ENCODE measurements at places on chromosomes 5 and 9.

DNA sequence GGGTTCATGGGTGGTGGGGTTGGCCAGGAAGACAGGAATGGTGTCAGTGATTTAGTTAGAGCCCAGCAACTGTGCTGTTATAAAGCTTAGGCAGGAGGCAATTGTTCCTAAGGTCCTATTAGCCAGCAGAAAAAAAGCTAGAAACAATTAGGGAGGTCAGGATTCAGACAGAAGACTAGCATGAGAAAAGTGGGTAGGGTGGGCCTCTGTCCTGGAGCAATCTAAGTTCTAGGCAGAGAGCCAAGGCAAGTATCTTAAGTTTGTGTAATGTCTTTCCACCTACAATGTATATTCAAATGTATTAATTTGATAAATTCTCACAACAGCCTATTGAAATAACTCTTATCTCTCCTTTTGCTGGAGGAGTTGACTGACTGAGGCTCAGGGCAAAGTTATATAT lies 6.1 kb upstream of the ZFAND5 start:
- no peak overlapping the region for H3K27ac ChIP-seq
- H3K4me1 ChIP-seq = peaks cover 7% of the 10 kb centered on the region
- no peaks in the 10 kb centered on the region for H3K27me3 ChIP-seq
- H3K4me3 ChIP-seq = no peak overlapping the region

DNA sequence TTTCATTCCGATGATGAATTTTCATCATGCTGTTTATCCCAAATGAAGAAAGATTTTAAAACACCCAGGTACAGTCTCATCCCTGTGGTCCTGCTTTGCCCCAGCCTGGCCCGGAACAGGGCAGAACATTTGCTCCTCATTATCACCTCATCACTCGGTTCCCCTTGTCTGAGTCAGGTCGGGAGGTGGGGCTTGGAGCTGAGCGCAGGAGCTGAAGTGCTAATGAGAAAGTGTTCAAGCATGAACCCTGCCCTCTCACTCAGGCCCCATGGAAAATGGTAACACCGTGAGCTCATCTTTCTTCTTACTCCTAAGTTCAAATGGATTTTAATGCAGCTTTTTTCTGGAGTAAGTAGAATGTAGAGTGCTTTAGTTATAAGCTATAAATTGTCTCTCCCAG lies 466.2 kb downstream of the KDM4C start:
- no peak overlapping the region for H3K4me3 ChIP-seq
- DNase-seq = no peak
- H3K27me3 ChIP-seq = no peaks in the 10 kb centered on the region
- no peaks in the 10 kb centered on the region for H3K36me3 ChIP-seq

DNA sequence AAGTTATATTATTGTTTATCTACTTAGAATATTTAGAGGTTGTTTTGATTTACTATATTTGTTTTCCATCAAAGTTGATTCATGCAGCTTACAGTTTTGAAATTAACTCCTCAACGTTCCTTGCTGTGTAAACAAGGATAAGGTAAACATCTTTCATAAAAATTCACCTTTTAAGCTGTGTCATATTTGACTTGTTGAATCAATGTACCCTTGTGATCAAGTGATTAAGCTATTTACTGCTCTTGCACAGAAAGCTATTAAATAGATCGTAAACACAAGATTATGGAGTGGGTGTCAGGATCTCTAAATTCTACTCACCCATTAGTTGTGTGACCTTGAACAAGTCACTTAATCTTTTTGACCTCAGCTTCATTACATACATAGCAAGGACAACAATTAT lies 2054.0 kb upstream of the NUDT12 start:
- H3K4me1 ChIP-seq = no peaks in the 10 kb centered on the region
- DNase-seq = no peak
- H3K27ac ChIP-seq = no peak overlapping the region
- H3K36me3 ChIP-seq = no peaks in the 10 kb centered on the region
- no peaks in the 10 kb centered on the region for H3K27me3 ChIP-seq

DNA sequence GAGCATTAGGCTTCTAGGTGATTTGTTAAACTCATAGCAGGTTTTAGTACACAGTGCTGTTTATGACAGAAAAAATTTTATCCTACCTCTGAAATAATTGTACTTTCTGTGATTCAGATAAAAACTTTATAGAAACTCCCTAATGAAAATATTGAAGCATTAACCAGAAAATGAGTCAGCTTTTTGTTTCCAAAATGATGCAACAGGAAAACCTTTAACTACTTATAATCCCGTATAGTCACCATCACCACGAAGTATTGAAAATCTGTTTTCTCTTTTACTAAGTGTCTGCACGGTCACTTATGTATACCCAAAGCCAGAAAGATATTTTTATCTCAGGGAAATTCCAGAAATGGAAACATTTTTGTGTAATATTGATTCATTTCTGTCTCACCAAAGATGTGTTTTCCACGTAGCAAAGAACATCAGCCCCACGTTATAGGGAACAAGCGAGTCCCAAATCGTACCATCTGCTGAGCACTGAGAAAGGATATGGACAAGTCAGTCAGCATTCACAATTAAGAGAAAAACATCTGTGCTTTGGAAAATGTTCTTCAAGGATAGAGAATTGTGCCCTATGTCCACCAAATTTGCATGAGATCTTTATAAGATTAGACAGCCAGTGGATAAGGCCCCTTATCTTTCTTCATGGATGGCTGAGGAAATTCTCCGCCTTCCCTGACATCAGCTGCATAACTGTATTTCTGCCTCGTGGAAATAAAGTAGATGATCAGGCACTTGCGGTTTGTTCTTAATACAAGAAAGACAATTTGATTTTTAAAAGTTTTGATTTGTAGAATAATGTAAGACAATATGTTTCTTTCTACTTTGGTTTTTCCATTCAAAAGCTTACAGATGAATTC lies 41.9 kb downstream of the TNFAIP8 start:
- no peak overlapping the region for H3K4me3 ChIP-seq
- H3K27me3 ChIP-seq = no peaks in the 10 kb centered on the region
- H3K27ac ChIP-seq = peak overlapping the region; percentile 40
- no peaks in the 10 kb centered on the region for H3K36me3 ChIP-seq

DNA sequence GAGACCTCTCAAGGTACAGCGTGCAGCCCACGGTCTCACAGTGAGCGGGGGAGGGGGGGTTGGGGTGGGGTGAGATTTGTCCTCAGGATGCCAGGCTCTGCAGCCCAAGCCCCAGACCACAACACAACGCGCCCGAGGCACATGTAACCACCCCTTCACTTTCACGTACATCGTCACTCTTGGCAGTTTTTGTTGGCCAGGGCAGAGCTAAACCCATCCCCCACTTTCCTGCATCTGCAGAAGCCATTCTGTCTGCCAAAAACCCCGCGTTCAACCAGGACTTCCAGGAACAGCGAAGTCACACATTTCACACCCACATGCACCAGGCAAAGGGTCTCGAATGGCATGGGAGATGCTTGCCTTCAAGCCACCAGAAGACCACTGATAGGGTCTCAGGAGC lies 9.4 kb upstream of the SMIM23 start:
- H3K4me1 ChIP-seq = no peaks in the 10 kb centered on the region
- DNase-seq = no peak
- no peaks in the 10 kb centered on the region for H3K27me3 ChIP-seq
- no peak overlapping the region for H3K27ac ChIP-seq

GRCh38 chr5:8730194-8730593 lies 815.7 kb downstream of the SEMA5A start:
- no peak overlapping the region for H3K4me3 ChIP-seq

DNA sequence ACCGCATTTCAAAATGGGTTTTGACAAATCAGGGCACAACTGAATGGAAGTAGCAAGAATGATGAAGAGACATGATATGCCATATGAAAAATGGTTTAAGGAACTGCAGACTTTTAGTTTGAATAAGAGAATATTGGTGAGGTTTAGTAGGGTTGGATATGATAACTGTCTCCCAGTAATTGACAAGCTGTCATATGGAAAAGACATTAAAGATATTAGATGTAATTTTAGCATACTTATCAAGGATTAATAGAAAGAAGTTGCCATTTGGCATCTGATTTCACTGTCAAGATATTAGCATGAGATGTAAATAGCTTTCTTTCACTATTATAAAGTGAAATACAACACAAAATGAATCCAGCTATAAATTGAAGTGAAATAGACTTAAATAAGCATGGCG lies 169.0 kb upstream of the MPDZ start:
- no peaks in the 10 kb centered on the region for H3K36me3 ChIP-seq
- no peak overlapping the region for H3K4me3 ChIP-seq
- H3K27ac ChIP-seq = no peak overlapping the region
- H3K4me1 ChIP-seq = peaks cover 5% of the 10 kb centered on the region
- H3K27me3 ChIP-seq = no peaks in the 10 kb centered on the region

- no peaks in the 10 kb centered on the region for H3K27me3 ChIP-seq
- no peak overlapping the region for H3K4me3 ChIP-seq
- no peaks in the 10 kb centered on the region for H3K36me3 ChIP-seq
- no peak for DNase-seq
- no peaks in the 10 kb centered on the region for H3K4me1 ChIP-seq
Observed at GRCh38 chr5:152332716-152333460, 72.2 kb downstream of the NMUR2 start.

DNA sequence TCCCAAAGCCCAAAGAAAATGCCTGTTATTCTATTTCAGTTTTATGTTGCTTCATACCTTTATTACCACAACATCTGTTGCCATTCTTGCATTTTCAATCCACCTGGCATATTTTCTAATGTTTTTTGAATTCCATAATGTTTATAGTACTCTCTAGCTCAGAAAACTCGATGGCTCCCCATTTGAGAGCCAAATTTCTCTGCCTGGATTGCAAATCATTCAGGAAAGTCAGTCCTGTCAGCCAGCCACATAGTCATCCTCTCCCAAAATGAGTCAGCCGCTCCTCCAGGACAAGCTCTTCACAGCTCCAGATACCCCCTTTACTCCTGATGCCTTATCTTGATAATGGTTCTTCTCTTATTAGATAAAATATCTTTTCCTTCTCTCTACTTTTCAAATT lies 78.2 kb upstream of the ADCY2 start:
- no peaks in the 10 kb centered on the region for H3K36me3 ChIP-seq
- no peaks in the 10 kb centered on the region for H3K27me3 ChIP-seq
- no peak overlapping the region for H3K27ac ChIP-seq
- DNase-seq = no peak
- no peaks in the 10 kb centered on the region for H3K4me1 ChIP-seq
- H3K4me3 ChIP-seq = no peak overlapping the region

DNA sequence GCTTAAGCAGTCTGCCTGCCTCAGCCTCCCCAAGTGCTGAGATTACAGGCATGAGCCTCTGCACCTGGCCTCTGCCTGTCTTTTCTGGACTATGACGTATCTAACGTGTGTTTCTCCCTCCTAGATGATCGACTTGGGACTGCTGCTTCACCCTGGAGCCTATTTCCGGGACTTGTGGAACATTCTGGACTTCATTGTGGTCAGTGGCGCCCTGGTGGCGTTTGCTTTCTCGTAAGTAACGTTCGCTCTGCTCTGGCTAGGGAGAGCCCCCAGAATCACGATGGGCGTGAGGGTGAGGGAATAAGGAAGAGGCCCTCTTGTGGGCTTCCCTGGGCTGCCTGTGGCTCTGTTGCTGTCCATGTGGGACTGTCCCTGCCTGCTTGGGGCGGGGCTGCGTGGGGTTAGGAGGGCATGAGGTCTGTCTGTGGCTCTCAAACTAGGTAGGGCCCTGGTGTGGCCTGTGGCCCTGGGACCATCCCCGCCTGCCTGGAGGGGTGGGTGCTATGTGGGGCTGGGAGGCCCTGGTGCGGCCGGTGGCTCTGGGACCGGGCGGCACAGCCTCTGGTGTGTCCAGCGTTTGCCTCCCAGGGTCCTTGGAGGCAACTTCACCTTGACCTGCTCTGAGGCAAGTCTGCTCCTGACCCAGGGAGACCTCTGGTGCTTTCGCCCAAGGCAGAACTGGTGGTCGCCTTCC lies 171.7 kb downstream of the CACNA1B start:
- H3K36me3 ChIP-seq = no peaks in the 10 kb centered on the region
- no peaks in the 10 kb centered on the region for H3K27me3 ChIP-seq
- H3K27ac ChIP-seq = no peak overlapping the region
- H3K4me3 ChIP-seq = no peak overlapping the region
- peak; percentile 18 for DNase-seq
- H3K4me1 ChIP-seq = no peaks in the 10 kb centered on the region

DNA sequence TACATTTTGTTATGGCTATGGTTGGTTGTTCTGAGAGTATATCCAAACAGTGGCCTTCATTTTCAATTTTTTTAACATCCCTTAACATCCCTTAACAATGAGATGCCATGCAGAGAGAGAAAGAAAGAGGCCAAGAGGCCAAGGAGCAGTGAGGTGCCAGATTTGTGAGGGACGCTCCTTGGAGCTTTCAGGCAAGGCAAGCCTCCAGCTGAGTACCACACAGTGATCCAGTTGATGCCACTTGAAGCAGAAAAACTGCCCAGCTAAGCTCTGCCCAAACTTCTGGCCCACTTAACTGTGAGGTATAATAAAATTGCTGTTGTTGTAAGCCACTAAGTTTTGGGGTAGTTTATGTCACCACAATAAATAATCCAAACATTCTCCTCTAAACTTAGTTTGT lies 22.6 kb upstream of the EMB start:
- DNase-seq = no peak
- no peak overlapping the region for H3K27ac ChIP-seq
- no peaks in the 10 kb centered on the region for H3K27me3 ChIP-seq
- H3K4me1 ChIP-seq = no peaks in the 10 kb centered on the region

DNA sequence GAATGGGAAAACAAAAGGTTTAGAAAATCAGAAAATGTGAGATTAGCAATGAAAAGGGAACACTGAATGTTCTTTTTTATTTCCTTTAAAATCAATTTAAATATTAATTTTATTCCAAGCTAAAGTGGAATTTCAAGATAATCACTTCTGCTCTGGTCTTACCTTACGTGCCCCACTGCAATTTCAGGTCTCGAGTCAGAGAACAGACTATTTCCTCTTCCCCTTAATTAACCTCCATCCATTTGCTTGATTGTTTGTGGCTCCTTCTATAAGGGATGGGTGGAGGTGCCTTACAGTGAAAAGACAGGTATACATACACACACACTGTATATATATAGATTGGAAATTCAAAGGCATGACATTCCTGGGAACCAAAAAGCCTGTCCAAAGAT lies 137.1 kb downstream of the SUSD1 start:
- H3K27me3 ChIP-seq = no peaks in the 10 kb centered on the region
- no peak overlapping the region for H3K4me3 ChIP-seq
- peaks cover 8% of the 10 kb centered on the region for H3K4me1 ChIP-seq
- H3K36me3 ChIP-seq = no peaks in the 10 kb centered on the region
- no peak overlapping the region for H3K27ac ChIP-seq

DNA sequence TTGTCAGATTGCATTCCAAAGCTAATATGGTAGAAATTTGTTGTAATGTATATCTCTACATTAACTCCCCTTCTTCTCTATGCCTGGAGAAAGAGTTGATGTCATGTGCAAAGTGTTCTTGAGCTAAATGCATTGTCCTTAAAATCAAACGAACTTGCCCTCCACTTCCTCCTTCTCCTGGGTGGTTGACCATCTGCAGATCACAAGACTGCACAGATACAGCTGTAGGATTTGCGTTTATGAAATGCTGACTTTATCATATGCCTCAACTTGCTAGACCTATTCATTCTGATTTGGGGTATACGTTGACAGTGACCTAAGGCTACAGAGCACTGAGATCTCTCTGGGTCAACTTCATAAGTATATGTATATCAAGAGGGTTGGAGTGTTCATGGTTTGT lies 8.3 kb downstream of the TRIM32 start:
- no peak overlapping the region for H3K4me3 ChIP-seq
- no peak overlapping the region for H3K27ac ChIP-seq
- no peaks in the 10 kb centered on the region for H3K27me3 ChIP-seq

- no peak overlapping the region for H3K27ac ChIP-seq
- H3K36me3 ChIP-seq = no peaks in the 10 kb centered on the region
- no peak overlapping the region for H3K4me3 ChIP-seq
- H3K4me1 ChIP-seq = no peaks in the 10 kb centered on the region
Observed at GRCh38 chr5:55141945-55142690, 17.9 kb upstream of the GPX8 start.

GRCh38 chr9:137564817-137565411 lies 13.2 kb downstream of the MRPL41 start:
- peaks cover 38% of the 10 kb centered on the region for H3K36me3 ChIP-seq
- no peak for DNase-seq

All from upper lobe of left lung (tissue), 6 donors.